Putamen (tissue), 1 donor: ENCODE measurements at places on chromosomes 16 and 17.

DNA sequence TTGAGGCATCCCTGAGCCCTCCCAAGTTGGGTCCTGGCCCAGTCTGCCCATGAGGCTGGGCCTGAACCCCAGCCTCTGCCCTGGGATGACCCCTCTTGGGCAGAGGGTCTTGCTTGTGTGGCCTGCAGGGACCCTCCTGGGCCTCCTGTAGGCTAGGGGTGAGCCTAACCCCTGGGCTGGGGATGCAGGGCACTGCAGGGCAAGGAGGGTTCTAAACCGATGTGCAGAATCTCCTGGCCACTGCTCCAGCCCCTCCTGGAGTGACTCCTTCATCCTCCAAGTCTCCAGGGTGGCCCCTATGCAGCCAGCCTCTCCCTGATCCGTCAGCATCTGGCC is 37.5 kb downstream of the LGALS9 start:
- no peak for DNase-seq

- DNase-seq, result no peak
These were observed 293.1 kb upstream of the FOXF1 start for GRCh38 chr16:86217001-86217890.

DNA sequence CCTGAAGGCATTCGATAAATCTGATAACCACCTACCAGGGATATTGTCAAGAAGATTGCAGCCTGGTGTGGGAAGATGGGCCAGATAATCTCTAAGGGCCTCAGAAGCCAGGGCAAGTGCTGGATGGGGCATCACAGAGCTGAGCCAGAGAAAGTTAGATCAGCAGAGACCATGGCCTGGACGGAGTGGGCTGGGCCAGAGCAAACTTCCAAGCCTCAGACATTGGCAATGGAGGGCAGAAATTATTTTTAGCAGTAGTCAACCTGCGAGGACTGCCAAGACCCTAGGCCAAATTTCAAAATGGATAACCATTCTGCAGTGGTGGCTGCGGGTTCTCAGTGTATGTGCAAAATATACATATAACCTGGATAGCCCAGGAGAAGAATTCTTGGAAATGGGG is 18.5 kb downstream of the ERCC4 start:
- no peak for DNase-seq

DNA sequence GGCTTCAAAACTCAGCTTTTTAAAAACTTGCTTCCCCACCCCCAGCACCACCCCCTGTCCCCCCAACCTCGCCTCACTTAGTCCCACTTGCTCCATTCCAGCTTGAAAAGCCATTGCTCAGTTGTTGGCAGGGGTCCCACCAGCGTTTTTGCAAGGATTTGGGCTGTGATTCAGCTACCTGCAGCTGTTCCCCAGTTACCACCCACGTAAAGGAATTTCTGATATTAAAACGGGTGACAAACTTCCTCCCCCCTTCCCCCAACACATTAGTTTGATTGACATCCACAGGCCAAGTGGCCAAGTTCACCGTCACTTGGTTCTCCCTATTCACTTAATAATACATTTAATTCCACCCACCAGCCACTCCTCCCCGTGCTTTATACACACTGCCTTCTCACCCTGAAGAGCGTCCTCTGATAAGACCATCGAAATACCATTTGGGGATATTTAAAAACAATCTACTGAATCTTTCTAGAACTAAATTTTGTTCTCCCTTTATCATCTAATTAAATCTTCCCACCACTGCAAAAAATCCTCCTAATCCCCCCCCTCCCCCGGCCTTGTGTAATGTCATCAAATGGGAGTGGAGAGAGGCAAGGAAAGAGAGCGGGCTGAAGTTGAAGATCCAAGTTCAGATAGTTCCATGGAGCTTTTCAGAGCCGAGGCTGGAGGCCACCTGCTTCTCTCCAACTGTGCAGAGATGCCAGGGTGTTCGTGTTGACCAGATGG is 55.1 kb downstream of the SOX9 start:
- DNase-seq, result peak; percentile 44
